AG20443 (cell line): ENCODE measurements at places on chromosomes 3 and 15.

DNA sequence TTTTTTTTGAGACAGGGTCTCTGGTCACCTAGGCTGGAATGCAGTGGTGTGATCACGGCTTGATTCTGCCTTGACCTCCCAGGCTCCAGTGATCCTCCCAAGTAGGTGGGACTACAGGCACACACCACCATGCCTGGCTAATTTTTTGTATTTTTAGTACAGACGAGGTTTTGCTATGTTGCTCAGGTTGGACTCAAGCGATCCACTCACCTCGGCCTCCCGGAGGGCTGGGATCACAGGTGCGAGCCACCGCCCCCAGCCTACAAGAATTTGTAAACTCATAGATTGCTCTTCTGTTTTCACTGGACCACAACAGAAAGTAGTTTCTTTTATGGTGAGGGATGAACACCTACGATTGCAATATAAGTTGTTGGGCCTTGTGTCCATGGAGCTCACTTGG lies 7.4 kb downstream of the IGF1R start:
- no peak for DNase-seq

- no peak for DNase-seq
Observed at GRCh38 chr15:31482122-31482922, 155.7 kb downstream of the KLF13 start.

DNA sequence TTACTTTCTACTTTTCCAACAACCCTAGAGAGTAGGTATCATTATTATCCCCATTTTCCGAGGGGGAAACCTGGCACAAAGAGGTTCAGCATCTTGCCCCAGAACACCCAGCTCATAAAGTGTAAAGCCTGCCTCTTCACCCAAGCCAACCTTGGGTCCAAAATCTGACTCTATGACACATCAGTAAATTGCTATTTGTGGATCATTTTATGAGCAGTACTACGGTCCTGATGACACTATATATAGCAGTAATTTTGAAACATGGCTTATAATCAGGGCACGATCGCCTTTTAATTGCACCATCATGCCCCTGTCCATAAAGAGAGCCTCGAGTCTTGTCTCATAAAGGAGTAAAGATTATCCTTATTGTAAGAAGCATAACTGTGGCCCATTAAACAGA lies 9.7 kb downstream of the MAGI1 start:
- no peak for DNase-seq

DNA sequence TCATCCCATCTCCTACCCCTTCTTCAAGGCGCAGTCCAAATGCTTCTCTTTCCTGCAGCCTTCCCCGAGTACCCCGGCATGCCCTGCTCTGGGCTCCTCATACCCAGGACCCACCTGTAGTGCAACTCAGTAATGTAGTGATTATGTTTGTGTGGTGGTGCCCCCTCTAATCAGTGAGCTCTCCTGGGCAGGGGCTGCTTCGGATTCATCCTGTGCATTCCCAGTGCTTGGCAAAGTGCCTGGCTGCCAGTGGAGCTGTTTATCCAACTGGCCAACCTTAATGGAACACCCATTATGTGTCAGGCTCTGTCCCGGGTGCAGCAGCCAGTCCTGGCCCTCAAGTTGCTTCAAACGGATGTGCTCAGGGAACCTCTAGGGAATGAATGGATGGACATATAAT lies 174.4 kb upstream of the LINGO1 start:
- DNase-seq: no peak

- no peak for DNase-seq
Observed at GRCh38 chr3:33926998-33927605, 128.7 kb downstream of the PDCD6IP start.

DNA sequence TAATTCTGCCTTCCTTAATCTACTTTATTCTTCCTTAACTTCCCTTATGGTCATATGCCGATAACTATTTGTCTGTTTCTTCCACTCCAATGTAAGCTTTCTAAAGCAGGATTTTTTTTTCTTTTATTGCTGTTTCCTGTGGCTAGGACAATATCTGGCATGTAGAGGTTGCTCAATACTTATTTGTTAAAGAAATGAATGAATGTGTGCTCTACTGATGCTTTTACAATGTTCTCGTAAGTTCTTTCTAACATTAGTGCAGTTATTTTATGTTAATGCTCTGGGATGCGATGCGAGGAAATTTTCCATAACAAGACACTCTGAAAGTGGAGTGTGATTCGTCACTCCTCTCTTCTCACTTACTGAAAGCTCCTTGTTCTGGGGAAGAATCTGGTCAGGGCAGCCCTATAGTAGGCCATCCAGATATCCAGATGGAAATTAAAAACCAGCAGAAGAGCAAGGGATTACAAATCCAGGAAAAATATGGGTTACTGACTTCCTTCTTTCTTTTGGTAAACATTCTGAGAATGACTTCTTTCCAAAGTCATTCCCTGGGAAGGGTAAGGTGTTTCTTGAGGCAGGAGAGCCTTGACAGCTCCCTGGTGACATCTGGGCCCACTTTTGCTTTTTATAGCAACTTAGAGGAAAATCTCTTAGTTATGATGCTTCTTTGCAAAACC lies 420.4 kb downstream of the PDCD6IP start:
- DNase-seq: no peak

GRCh38 chr15:94164202-94164807 lies 67.1 kb upstream of the MCTP2 start:
- peak; percentile 56 for DNase-seq

DNA sequence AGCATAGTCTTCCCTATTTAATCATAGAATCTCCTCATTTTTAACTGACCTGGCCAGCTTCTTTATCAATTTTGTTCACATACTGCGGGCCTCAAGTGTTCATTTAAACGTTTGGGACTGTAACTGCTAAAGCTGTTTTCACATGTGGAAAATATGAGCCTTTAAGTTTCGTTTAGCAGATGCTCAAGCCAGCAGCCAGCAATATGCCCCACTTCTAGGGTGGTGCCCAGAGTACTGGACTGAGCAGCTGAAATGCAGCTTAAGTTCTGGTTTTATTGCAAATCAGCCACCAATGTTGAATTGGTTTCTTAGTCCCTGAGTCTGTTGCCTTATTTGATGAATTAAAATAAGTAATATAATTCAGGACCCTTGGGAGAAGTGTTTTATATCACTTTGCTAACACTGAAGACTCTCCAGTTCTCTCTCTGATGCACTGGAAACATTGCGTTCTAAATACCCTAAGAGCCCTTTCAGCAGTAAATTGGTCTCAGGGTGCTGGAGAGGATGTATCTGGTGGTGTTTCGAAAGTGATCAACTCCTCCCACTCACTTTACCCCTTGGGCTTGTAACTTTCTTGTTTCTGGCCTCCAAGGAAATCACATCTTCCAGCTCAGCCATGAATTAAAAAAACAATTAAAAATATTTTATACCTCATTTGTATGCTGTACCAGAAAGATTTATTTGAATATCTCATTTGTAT lies 61.7 kb downstream of the B3GALNT1 start:
- DNase-seq: no peak

- no peak for DNase-seq
Observed at GRCh38 chr15:89978914-89979313, 22.2 kb upstream of the ZNF710 start.

- DNase-seq: no peak
Observed at GRCh38 chr15:100075229-100075628, 266.5 kb downstream of the ADAMTS17 start.

GRCh38 chr15:71117714-71118305 lies 2.5 kb downstream of the THSD4 start:
- no peak for DNase-seq

GRCh38 chr3:62835554-62836236 lies 39.5 kb downstream of the CADPS start:
- no peak for DNase-seq

DNA sequence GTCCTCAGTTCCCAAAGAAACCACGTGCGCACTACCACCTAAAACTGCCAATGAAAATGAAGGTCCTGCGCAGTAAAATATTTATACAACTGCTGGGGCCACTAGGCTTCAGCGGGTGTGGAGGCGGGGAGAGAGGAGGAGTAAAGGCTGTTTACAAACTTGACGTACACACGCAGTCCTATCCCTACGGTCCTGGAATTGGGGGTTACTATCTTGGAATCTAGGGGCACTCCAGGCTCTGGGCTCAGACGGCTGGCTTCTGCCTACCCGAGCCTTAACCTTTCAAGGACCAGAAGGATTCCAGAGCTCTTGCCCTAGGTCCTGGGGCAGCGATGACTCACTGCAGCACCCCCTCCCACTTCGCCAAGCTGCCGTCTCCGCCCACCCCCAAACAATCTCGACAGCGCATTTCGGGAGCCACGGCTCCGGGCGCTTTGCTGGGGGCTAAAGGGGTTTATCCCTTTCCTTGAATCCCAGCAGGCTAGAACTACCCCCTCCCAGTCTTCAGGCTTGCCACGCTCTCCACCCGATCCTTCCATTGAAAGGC lies 3.0 kb downstream of the ADAMTS9 start:
- DNase-seq: peak; percentile 52

GRCh38 chr3:193722566-193722965 lies 129.6 kb downstream of the OPA1 start:
- DNase-seq: no peak

DNA sequence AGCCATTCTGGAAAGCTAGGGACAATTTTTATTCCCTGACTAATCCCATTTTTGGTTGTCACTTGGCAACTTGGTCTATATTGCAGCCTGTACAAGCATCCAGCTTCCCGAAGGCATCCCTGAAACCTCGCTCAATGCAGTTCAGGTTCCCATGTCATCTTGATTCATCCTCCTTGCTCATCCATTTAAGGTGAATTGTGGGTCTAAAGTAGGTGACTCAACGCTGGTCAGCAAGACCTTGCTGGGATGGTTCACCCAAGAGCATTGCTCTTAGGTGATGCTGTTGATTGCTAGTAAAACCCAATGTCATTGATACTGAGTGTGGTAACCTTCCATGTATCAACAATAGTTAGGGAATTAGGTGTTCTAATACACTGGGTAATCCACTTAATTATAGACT lies 13.1 kb upstream of the RAB8B start:
- no peak for DNase-seq

- no peak for DNase-seq
Observed at GRCh38 chr15:82647835-82648256, 683 bp upstream of the CPEB1 start.

GRCh38 chr3:7166460-7166859 lies 305.5 kb downstream of the GRM7 start:
- DNase-seq: no peak

GRCh38 chr3:42070524-42070923 lies 20.6 kb upstream of the TRAK1 start:
- DNase-seq: no peak

DNA sequence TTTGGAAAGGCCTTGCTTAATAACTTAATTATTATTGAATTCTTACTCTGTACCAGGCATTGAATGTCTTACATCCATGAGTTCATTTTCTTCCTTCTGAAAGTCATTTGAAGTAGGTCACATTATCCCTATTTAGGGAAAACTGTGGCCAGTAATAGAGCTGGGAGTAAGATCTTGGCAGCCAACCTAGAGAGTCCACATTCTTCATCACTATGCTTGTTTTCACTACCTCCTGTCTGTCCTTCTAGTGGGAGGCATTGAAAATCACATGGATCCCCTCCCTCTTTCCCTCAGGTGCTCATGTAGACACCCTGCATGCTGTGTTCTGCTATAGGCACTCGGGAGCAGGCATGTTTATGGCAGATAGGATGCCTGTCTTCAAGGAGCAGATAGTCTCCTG lies 154.9 kb downstream of the EBLN2 start:
- DNase-seq: peak; percentile 14

DNA sequence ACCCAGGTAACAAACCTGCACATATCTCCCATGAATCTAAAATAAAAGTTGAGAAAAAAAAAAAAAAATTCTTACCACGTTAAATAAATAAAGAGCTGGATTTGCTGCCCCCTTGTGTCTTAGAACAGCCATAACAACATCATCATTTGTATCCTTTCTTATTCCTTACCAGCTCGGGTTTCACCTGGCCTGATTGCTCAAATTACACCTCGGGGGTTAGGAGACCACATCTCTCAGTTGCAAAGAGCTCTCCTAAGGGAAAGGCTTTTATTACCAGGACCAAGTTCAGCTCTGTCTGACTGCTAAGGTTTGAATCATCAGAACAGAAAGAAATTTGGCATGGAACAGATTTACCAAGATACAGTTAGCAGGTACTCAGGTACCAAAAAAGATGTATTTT lies 25.8 kb upstream of the RPL39L start:
- peak; percentile 57 for DNase-seq

- no peak for DNase-seq
Observed at GRCh38 chr15:89168316-89168833, 53.0 kb downstream of the RLBP1 start.

DNA sequence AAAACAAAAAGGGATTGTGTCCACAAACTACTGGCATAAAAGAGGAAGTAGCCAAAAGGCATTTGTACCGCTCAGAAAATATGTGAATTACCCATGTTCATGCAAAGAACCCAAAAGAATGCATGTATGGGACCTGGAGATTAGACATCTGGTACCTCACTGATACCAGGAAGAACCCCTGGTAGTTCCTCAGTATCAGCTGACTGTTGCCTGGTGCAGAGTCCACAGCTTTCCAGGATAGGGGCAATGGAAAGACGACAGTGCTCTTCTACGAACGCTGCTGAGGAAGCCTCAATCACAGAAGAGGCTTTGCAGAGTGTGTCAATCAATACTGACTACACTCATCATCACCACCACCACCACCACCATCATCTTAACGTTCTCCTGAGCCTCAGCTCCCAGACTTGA lies 63.3 kb downstream of the ATP8B4 start:
- no peak for DNase-seq

DNA sequence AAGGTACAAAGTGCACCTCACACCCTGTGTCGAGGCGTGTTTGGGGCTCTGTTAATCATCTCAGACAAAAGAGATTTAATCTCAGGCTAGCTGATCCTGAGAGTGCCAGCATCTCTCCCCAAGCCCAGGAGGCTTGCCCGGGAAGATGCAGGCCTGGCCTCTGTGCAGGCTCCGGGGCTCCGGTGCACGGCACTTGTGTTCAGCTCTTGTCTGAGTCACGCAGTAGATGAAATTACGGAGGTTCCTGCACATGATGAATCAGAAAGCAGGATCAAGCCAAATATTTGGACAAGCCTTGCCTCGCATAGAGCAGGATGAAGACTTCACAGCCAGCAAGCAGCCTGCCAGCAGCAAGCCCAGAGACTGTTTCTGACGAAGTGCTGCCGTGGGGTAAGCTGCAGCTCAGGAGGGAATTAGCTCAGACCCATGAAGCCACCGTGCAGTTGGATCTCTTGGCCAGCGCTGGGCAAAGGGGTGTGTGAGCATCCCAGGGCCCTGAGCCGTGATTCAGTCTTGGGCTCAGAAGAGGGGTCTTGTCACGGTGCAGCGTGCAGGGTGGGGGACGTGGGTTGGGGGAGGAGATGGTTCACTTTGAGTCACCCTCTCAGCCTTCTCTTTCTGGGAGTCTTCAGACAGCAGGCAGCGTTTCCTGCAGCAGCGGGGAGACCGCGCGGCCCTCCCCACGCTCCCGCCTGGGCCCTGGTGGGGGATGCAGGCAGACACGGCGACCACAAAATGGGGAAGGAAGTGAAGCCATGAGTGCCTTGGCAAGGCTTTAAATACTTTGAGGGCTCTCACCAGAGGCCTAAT lies 89.2 kb upstream of the MEF2A start:
- peak; percentile 92 for DNase-seq

DNA sequence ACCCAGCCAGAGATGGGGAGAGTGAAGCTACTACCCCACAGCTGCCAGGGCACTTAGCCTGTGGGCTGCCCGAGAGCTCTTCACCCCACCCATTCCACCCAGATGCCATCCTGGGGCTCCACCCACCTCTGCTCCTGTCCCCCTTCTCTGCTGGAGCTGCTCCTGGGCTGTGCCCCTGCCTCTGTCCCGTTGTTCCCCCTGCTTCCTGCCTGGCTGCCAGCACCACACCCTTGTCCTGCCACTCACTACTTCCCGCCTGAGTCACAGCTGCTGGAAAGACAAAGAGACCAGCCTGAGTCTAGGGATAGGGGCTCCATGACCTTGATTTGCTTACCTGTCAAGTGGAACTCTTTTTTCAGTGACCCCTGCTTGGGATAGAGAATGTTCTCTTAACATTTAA lies 12.4 kb downstream of the GNAI2 start:
- no peak for DNase-seq
